Epithelial cell of prostate (primary cell): ENCODE measurements at places on chromosomes 6 and 20.

- no peak for DNase-seq
These were observed 1955.7 kb upstream of the DEFB115 start for GRCh38 chr20:29301624-29302259.

DNA sequence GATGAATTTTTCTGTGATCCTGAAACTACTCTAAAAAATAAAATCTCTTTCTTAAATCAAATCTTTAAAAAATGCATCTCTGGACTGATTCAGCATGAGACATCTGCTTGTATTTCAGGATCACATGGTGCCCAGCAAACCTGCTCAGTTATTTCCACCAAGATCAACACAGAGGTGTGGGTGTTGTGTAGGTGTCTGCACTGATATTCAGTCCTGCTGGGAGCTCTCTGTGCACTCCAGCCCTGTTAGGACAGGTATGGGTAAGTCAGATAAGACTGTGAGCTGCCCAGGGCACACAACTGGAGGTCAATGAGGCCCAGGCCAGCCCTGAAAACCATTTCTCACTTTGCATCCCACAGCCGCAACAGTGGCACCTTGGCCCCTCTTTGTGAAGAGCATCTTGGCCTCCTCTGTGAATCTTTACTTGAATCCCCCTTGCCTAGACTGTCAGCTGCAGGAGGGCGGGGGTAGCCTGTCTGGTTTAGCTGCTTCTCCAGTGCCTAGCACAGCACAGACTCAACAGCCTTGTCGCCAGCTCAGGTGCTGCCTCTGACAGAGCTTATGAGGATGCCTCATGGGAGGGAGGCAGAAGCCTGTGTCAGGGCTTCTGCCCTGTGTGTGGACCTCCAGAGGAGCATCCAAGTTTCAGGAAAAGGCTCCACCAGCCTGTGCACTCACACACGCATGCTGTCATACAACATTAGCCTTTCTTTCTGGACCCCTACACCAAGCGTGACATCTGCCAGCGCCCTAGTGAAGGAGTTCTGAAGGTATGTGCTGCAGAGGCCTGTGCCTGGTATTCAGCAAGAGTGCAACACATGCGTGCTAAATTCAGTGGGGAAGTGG, 187.6 kb upstream of the CST7 start:
- no peak for DNase-seq

GRCh38 chr6:137697267-137697938, 169.7 kb upstream of the TNFAIP3 start:
- no peak for DNase-seq

DNA sequence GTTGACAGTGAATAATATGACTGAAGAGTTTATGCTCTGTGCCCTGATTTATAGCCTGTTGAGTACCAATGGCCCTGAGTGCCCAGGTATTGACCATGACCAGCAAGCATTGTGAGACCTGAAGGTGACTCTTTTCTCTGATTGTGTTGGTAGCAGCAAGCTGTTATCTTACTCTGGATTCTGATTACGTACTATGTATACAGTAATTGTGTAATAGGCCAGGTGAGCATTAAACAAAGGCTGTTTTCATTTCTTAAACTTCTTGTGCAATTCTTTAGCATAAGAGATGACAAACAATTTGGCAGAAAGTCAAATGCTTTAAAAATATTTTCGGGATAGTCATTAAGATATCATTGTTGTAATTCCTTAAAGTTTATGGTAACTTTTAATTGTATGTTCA, 111.7 kb upstream of the PTPRK start:
- DNase-seq: peak; percentile 78
